Cardiac muscle cell (in vitro differentiated cells and primary cell): ENCODE measurements at places on chromosomes 7 and 10. TPM values are rescaled to one million over a fixed set of nuclear protein-coding genes. Genes with fewer than 3 reads are reported as not detected.

- no peak for DNase-seq
These were observed 32.6 kb downstream of the STRIP2 start for GRCh38 chr7:129466796-129467195.

DNA sequence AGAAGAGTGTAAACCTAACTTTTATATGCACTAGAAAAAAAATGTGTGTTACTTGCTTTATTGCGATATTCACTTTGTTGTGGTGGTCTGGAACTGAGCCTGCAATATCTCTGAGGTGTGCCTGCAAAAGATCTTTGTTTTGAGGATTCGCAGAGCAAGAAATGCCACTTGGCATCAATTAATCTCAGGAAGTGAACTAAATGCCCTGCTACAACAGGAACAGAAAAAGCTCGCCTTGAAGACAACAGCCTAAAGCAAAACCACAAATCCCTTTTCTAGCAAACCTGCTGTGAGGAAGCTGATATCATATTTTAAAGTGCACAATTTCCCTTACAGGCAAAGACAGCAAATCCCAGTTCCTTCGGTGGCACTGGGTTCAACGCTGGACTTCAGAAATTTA is 675.8 kb downstream of the KCNMA1 start:
- no peak for DNase-seq

- no peak for DNase-seq
These were observed 96.9 kb downstream of the RTKN2 start for GRCh38 chr10:62171791-62172190.

- no peak for DNase-seq
These were observed 36.7 kb upstream of the SLIT1 start for GRCh38 chr10:97222326-97222961.

GRCh38 chr10:127774766-127775559 is 38.0 kb downstream of the FOXI2 start:
- no peak for DNase-seq

DNA sequence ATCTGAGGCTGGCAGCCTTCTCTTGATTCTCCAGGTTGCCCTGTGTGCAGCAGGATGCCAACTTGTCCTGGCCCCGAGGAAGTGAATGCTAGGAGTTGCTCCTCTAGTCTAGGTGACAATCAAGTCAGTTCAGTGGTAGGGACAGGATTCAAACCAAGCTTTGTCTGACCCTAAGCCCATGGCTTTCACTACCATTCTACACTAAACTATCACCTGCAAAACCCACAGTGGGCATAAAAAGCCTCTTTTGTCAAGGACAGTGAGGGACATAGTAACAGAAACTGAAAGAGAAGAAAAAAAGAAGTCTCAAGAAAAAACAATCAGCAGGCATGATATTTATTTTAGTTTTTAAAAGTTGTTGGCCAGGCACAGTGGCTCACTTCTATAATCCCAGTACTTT is 33.5 kb downstream of the KCNMA1 start:
- DNase-seq: no peak

- DNase-seq: no peak
These were observed 43.3 kb upstream of the FMC1 start for GRCh38 chr7:139297795-139298194.

DNA sequence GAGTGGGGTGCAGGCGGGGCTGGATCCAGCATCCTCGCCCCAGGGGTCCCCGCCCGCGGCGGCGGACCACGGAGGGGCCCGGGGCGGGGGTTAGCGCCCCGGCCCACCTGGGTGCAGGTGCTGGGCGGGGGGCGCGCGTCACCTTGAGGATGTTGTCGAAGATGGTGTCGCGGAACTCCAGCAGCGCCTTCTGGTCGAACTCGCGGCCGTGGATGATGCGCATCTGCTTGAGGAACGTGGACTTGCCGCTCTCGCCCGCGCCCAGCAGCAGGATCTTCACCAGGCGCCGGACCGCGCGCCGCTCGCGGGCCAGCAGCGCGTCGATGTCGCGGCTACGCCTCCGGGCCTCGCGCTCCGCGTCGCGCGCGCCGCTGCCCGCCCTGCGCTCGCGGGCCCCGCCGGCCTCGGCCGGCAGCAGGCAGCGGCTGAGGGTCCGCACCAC is 376 bp downstream of the GNA12 start:
- DNase-seq: peak; percentile 49

- no peak for DNase-seq
These were observed 108.6 kb upstream of the ARID5B start for GRCh38 chr10:61792921-61793320.

DNA sequence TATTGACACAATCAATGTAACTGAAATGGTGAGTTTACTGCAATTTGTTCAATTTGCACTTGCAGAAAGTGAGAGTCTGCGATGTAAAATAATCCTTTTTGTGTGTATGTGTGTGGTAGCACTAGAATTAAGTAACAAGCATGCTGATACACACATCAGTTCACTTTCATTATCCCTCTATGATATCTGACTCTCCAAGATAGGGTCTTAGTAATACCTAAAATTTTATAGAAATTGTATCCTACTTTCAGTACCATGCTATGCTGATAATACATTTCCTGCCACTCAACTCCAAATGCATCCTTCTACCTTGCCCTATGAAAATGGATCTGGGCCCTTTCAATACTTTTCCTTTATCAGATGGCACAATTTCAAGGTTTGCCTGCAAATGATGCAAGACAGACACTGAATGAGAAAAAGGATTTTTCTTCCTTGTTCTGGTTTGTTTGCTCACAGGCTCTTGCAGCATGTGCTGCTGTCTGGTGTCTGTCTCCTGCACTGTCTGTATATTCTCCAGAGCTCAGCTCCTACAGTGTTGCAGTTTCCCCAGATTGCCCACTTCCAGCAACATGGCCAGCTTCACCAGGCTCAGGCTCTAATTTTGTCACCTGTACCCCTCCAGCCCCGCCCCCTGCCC is 297.9 kb upstream of the HGF start:
- DNase-seq: no peak

DNA sequence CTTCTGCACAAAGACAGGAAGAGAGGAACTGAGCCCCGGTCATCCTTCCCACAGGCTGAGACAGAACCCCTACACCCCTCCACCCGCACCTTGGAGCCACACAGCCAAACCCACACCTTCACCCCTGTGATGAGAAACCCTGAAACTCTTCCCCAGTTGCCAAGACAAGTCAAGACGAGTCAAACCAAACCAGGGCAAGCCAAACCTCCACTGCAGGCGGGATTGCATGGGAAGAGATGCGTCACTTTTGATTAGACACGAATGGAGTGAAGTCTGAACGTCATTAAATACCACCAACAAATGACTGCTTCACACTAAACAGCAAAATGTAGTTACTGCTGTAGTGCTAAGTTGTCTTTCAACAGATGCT is 73.8 kb downstream of the PRPF18 start:
- DNase-seq: no peak

- DNase-seq: no peak
These were observed 324.4 kb downstream of the GRID1 start for GRCh38 chr10:86042161-86042560.

DNA sequence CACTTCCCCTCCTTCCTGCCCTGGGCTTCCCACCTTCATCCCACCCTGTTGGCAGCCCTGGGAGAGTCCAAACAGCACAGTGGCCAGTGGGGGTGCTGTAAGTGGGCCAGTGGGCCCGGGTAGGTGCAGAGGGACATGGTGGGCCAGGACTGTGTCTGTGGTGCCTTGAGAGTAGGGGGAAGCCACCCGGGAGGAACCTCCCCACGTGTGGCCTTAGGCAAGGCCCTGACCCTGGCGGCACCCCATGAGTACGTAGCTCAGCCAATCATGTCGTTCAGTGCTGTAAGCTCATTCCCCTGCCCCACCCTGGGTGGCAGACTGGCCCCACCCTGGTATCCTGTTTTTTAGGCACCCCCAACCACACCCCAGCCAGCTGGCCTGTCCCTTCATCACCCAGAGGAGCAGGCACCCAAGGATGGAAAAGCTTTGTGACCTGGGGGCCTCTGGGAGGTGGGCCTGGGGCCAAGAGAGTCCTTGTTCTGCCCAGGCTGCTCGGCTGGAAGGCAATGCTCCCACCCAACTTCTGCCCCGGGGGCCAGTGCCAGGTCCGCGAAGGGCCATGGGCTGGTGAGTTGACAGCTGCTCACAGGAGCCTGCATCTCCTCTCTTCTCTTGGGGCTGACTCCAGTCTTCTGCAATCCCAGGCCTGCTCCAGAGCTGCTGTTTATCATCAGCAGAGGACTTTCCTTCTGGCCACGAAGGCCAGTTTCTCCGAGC is 41.6 kb downstream of the TSPAN15 start:
- DNase-seq: no peak

DNA sequence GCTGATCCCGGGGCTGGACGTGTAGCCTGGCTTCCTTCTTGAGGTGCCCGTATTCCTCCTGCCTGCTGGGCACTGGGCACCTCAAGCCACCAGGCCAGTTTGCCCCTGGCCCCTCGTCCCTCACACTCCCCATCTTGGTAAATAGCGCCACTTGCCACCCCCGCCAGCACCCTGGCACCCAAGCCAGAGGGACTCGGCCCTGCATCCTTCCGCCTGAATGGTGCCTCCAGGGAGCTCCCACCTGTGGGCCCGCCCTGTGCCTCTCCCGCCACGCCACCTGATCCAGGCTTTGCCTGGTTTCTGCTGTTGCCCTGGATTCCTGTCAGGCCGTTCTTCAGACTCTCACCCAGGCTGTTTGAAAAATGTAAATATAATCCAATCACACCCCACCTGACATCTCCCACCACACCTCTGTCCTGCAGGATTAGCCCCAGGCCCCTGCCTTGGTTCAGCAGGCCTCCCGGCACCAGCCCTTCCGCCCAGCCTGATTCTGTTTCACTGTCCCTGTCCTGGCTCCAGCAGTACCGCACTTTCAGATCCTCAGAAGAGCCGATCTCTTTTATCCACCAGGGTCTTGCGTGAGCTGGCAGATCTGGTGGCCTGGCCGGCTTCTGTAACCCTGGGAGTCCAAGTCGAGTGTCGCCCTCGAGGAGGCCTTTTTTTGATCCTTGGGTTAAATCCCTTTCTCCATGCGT is 33.8 kb downstream of the WIPI2 start:
- DNase-seq: no peak

- no peak for DNase-seq
These were observed 93.9 kb downstream of the FAM53B start for GRCh38 chr10:124650263-124650662.

- DNase-seq: no peak
These were observed 254.8 kb upstream of the C7orf33 start for GRCh38 chr7:148335790-148336189.

GRCh38 chr7:98066934-98067507 is 39.6 kb upstream of the LMTK2 start:
- DNase-seq: peak; percentile 32

GRCh38 chr7:140196361-140197217 is 19.8 kb upstream of the KDM7A start:
- no peak for DNase-seq

- DNase-seq: peak; percentile 6
These were observed 276.5 kb upstream of the SMIM30 start for GRCh38 chr7:113394856-113395255.

- peak; percentile 28 for DNase-seq
These were observed 75.7 kb upstream of the EFCAB10 start for GRCh38 chr7:105656922-105657521.

DNA sequence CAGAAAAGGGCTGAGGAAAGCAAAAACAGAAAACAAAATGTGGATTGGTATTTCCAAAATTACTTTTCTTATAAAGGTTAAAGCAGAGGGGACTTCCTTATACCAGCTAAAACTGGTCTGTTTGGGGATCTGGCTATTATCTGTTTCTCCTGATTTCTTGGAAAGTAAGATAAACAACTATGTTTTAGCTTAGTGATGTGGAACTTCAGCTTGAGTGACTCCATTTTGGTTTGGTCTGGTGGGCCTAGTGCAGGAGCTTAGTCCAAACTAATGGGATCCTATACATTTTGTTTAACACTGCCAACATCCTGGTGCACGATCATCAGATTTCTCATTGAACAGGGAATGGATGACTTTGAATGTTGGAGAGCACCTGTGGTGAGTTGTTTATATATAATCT is 283.5 kb downstream of the ADK start:
- no peak for DNase-seq

- DNase-seq: no peak
These were observed 289.3 kb upstream of the PODXL start for GRCh38 chr7:131845573-131846314.

DNA sequence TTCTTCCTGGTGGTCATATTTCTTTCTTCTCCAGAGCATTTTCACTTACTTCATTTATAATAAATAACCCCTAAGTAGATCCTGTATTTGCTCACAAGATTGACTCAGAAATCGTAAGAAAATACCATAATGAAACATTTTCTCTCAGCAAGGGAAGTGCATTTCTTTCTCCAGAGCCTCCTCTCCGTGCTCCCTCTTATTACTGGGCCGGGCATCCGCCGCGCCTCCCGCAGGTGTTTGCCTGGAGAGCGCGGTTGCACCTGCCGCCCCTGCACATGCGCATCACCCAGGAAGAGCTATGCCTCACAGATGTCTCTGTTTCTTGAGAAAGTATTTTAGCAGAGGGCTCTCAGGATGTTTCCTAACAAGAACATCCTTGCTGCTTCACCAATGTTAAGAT is 509.2 kb downstream of the TCERG1L start:
- no peak for DNase-seq

DNA sequence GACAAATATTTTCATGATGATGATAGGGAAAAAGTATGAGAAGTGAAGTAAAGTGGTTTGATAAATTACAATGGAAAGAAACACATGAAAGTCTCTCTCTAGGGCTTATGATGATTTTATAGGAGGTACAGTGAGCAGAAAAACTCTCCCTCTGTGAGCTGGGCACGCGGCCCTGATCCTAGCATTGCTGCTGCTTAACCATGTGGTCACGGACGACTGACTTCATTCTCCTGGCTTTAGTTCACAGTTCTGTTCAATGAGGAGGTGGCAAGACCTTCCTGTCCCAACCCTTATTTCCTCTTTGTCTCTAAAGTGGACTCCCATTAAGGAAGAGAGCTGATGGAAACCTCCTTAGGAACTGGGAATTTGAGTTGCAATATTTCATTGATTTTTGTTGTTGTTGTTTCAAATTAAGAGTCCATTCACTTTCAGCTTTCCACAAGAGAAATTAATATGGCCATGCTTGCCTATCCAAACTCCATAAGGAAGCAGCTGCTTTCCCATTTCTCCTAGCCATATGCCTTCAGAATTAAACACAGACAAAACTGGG is 8.2 kb upstream of the PON3 start:
- peak; percentile 36 for DNase-seq

Gene SORBS1
- total RNA-seq: 14.9 and 20.6 TPM in 2 replicates

Gene LRRC17
- 5.7 and 9.7 TPM in 2 replicates for total RNA-seq

Gene RBM33
- total RNA-seq: 19.6 and 51.1 TPM in 2 replicates

Gene MPP7
- total RNA-seq: 7.7 and 10.8 TPM in 2 replicates

Gene AKR1C3
- 3.0 and 7.7 TPM in 2 replicates for total RNA-seq

Gene FAM149B1
- 12.9 and 16.7 TPM in 2 replicates for total RNA-seq

Gene GIMAP6
- 0.04 and 0.09 TPM in 2 replicates for total RNA-seq

Gene HOXA13
- total RNA-seq: not detected in 2 replicates

Gene CCL26
- total RNA-seq: not detected in 2 replicates

Gene PILRA
- 2.9 and 3.1 TPM in 2 replicates for total RNA-seq
